ENCODE measurements at places on chromosomes 4 and X.

DNA sequence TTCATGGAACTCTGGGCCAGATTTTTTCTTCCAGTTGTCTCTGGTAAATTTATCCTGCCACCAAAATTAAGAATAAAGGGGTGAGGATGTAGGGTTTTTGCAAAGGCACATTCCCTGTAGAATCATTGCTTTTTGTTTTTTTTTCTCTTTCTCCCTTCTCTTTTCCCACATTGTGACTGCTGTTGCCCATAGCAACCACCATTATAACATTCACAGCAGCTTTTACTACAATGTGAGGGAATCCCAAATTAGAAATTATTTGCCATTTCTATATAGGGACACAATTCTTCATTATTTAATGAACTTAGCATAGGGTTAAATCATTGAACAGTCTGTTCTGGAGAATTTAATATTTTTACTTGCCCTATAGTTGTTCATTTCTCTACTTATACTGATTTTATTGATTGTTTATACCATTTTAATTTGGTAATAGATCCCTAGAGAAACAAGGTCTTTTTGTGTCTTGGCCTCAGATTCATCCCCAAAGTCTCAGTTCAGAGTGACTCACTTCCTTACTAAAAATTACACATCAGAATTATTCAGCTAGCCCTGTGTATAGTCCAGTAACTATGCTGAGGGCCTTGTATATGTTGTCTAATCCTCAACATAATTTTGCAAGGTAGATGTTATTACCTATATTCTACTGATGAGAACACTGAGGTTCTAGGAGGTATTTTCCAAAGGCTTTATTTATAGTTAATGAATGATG, 80.8 kb upstream of the ANK2 start:
- DNase-seq, result no peak

DNA sequence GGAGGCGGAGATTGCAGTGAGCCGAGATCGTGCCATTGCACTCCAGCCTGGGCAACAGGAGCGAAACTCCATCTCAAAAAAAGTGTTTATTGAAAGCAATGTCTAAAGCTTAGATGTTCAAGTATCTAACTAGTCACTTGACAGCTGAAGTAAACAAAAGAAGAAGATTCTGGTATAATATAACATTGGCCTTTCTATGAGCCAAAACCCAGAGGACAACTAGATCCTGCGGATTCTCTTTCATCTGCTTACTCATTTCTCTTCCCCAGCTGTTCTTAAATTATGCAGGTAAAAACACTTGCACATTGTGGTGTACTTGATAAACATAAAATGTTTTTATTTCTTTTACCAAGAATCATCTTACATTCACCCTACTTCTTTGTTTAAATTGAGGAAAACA, 24.1 kb upstream of the AREG start:
- no peak for DNase-seq

GRCh38 chr4:105145156-105145902, 1.3 kb upstream of the TET2 start:
- DNase-seq, result no peak

DNA sequence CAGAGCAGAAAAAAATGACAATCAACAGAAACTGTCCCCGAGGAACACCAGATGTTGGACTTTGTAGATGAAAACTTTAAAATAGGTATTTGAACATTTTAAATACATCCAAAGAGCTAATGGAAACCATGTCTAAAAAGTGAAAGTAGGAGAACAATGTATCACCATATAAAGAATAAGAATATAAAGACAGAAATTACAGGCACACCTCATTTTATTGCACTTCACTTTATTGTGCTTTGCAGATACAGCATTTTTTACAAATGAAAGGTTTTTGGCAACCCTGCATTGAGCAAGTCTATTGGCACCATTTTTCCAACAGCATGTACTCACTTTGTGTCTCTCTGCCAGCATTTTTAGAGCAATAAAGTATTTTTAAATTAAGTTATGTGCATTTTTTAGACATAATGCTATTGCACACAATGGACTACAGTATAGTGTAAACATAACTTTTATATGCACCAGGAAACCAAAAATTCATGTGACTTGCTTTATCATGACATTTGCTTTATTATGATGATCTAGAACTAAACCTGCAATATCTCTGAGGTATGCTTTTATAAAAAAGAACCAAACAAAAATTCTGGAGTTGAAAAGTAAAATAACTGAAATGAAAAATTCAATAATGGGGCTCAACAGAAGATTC, 212.4 kb upstream of the CASK start:
- DNase-seq, result peak; percentile 13

DNA sequence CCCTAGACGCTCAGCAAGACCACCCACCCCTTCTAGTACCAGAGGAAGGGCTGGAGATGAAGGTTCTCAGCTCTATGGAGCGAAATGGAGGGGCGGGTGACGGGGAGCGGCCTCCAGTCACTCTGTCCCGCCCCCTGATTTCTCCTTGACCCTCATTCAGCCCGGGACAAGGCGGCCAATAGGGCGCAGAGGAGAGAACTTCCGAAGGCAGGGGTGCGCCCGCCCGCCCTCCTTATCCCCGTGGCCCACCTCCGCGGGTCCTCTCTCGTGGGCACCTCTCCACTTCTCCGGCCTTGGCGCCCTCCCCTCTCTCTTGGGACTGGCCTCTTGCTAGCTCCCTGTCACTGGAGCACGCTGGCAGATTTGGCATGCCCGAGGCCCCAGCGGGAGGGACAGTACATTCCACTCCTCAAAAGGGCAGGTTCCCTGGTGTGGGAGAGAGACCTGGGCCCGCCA, 1.1 kb upstream of the SEPTIN6 start:
- no peak for DNase-seq

DNA sequence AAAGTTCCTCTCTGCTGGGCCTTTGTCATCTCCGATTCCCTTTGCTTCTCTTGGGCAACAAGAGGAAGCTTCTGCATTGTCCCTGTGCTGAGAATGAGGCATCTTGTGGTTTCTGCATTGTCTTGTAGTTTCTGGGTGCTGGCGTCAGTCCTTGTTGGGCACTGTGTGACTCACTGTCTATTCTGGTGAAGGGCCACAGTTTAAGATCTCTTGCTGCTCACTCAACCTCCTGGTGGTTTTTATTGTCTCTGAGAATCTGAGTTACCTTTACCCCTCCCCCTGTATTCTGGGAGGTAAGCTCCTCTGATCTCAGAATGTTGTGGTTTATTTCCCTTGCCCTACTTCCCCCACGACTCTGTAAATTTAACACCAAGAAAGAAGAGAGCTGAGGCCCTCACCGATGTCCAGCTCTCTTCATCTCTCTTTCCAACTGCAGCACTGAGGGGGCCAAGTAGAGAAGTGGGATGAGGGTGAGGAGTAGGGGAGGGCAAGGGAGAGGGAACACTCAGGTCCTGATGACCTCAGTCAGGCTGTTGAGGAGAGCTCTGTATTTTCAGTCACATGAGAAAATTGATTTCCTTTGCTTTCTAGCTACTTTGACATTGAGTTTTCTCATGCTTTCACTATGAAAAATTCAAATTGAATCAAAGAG, 441.6 kb upstream of the PITX2 start:
- no peak for DNase-seq

DNA sequence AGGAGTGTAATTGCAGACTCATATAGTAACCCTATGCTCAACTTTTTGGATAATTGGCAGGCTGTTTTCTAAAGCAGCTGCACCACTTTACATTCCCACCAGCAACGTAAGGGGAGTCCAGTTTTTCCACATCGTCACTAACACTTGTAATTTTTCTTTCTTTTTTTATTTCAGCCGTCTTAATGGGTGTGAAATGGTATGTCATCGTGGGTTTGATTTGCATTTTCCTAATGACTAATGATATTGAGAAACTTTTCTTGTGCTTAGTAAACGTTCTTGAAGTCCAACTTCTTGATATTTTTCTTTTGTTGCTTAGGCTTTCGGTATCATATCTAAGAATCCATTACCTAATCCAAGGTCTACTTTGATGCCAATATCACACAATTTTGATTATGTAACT, 95.3 kb upstream of the IL1RAPL1 start:
- no peak for DNase-seq

GRCh38 chr4:42646013-42646784, 10.7 kb downstream of the ATP8A1 start:
- no peak for DNase-seq

DNA sequence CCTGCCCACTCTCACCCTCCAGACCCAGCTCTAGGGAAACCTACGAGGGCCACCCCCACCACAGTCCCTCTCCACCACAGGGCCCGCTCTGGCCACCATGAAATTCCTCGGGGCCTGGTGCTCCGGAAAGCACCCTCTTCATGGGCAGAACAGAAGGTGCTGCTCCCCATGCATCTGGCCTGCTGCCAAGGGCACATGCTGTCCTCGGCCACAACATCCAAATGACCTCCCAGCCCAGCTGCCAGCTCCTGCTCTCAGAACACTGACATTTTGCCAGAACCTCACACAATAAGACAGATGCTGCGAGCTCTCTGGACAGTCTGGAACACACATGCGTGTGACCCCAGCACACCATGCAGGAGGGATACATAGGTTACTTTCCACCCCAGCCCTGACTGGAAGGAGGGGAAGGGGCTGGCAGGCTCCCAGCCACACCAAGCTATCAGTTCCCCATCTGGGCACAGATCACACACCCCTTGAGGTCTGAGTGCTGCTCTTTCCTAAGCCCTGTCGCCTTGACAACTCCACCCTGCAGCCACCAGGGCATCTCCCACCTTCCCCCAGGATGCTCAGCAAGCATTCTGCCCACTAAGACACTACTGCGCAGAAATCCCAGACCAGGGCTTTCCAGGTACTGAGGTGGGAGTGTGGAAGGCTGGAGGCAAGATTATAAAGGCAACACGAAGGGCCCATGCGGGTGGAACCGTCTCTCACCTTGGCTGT, 5.8 kb downstream of the CCNQ start:
- DNase-seq, result no peak

DNA sequence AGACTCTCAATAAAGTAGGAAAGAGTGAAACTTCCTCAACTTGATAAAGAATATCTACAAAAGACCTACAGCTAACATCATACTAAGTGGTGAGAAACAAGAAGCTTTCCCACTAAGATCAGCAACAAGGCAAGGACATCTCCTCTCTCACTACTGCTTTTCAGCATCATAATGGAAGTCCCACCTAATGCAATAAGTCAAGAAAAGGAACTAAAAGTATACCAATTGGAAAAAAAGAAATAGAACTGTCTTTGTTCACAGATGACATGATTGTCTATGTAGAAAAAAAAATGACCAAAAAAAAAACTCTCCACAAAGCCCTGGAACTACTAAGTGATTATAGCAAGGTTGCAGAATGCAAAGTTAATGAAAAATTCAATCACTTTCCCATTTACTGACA, 25.1 kb upstream of the SH3RF1 start:
- no peak for DNase-seq

DNA sequence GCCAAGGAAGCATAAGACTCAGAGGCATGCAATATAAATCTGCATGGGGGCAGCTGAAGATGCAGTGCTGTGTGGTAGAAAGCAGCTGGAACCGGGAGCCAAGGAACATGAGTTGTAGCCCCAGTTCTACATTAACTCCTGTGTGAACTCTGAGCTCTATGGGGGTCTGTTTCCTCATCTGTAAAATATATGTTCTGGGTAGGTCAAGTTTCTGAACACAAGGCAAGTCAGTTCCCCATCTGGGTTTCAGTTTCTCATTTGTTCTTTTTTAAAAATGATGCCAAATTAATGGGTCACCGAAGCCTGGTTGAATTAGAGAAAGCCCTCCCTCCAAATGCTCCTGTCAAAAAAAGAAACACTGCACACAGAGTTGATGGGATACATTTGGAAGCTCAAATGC, 24.0 kb downstream of the UNC5C start:
- DNase-seq, result no peak

- DNase-seq, result no peak
Observed at GRCh38 chr4:117137145-117137544, 51.8 kb upstream of the TRAM1L1 start.

- no peak for DNase-seq
Observed at GRCh38 chr4:47488706-47489105, 3.6 kb downstream of the ATP10D start.

GRCh38 chrX:56744996-56745395, 16.0 kb downstream of the NBDY start:
- DNase-seq, result no peak

- no peak for DNase-seq
Observed at GRCh38 chrX:103107836-103108235, 14.9 kb upstream of the NXF3 start.

GRCh38 chr4:184958923-184959210, 59.4 kb upstream of the HELT start:
- no peak for DNase-seq

DNA sequence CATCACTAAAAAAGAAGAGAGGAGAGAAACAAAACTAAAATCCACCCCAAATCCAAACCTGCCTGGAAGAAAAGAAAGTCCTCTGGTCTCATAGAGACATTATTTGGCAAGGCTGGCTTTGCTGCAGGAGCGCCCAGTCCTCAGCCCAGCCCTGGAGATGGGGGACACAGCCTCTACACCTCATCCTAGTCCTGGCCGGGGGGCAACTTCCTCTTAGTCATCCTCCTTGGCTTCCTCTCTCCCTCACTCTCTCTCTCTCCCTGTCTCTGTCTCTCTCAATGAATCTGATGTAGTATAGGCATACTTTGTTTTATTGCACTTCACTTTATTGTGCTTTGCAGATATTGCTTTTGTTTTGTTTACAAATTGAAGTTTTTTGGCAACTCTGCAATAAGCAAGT, 55.8 kb upstream of the MAGEB10 start:
- no peak for DNase-seq

GRCh38 chr4:147094238-147094637, 148.6 kb upstream of the TTC29 start:
- DNase-seq, result no peak

DNA sequence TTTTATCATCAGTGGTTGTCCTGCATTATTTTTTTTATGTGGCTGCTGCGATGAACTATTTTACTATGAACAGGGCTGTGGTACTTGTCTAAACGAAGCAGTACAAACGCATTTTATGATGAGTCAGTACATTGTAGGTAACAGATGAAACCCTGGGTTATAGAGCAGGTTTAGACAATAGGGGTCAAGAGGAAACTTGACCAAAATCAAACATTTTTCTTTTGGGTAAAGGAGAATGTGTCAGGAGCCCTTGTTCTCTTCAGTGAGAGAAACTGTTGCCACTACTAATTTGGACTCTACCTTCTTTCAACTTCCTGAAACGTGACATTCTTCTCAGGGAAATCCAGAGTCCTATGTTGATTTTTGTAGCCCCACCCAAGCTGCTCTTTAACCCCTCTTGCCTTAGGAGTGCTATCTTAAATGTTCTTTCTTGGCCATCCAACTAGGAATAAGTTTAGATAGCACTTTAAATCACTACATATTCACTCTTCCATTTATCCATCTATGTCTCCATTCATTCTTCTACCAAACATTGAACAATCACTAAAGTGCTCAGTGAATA, 415.8 kb upstream of the NR3C2 start:
- DNase-seq, result no peak

DNA sequence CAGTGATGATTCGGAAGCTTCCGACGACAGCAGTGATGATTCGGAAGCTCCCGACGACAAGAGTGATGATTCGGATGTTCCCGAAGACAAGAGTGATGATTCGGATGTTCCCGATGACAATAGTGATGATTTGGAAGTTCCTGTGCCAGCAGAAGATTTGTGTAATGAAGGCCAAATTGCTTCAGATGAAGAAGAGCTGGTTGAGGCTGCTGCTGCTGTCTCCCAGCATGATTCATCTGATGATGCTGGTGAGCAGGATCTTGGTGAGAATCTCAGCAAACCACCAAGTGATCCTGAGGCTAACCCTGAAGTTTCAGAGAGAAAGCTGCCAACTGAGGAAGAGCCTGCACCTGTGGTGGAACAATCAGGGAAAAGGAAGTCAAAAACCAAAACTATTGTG, 14.2 kb downstream of the CXCR3 start:
- DNase-seq, result no peak
